ENCODE measurements at places on chromosomes 6 and 20.

DNA sequence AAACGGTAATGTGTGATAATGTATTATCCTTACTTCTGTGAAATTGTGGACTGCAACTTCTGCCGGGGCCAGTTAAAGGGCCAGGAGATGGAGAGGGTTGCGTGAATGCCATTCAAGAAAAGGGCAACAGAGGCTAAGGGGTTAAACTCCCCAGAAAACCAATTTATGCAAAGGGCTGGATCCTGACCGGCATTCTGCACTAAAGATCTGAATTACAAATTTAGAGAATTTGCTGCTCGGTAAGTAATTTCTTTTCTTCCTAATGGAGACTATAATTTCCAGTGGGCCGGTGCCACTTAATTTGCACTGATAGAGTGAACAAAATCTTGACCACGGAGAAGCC, 130.1 kb downstream of the BCAS1 start:
- no peak for DNase-seq

GRCh38 chr20:4820806-4821518, 99.3 kb downstream of the PRND start:
- no peak for DNase-seq

GRCh38 chr6:128323011-128323410, 197.4 kb downstream of the PTPRK start:
- no peak for DNase-seq

DNA sequence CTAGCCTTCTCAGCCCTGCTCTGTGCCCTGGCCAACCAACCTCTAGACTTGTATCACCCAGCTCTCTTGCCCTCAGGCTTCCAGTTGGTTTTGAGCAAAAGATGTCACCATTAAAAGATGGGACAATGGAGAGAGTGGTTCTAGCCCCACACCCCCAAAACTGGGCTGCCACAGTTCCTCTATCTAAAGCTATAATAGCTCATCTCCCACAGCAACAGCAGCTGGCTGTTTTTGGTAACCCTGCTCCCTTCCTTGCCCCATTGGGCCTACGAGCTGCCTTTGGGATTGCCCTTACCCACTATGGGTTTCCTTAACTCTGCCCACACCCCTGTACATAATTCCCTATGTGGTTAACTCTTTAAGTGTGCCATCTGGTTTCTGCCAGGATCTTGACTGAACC, 7.6 kb upstream of the SRSF3 start:
- DNase-seq = no peak

DNA sequence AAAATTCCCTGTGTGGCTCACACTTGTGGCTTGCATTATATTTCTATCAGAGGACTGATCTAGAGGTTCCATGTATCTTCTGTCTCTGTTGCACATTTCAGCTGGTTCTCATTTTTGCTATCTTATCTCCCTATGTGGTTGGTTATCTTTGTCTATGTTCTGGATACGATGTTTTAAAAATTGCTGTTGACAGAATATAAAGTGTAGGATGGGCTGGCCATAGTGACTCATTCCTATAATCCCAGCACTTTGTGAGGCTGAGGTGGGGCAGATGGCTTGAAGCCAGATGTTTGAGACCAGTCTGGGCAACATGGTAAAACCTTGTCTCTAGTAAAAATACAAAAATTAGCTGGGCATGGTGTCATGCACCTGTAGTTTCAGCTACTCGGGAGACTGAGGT, 9.9 kb upstream of the ULBP3 start:
- no peak for DNase-seq

DNA sequence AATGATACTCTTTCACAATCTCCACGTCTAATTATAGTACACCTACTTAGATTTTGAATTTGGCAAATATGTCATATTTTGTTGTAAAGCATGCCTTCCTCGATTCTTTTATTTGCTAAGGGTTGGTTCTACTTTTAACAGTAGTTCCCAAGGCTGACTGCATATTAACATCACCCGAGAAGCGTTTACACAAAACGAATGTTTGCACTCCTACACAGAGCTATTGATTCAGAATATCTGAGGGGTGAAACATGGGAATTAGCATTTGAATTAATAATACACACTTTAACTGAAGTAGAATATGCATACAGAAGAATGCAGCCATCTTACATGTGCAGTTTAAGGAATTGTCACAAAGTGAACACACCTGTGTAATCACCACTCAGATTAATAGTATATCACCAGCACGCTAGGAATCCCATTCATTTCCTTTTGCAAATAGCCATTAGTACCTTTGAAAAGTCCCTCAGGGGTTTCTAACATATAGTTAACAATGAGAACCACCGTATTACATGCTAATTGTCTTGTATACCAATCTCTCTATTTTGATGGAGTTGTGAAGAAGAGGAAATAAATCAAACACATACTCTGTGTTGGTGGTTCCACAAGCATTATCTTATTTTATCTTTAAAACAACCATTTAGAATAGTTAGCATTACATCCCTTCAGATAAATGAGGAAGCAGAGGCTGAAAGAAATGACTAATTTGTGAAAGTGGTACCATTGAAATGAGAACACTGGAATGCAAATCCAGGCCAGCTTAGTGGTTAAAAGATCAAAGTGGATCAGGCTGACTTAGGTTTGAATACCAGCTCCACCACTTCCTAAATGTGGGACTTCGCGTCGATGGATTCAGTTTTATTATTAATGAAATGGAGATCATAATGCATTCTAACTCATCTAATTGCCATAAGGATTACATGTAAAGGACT, 317.6 kb downstream of the HDGFL1 start:
- no peak for DNase-seq

GRCh38 chr6:130500693-130501092, 134.9 kb downstream of the TMEM200A start:
- no peak for DNase-seq

GRCh38 chr20:32922466-32922865, 63.7 kb downstream of the EFCAB8 start:
- DNase-seq = no peak

DNA sequence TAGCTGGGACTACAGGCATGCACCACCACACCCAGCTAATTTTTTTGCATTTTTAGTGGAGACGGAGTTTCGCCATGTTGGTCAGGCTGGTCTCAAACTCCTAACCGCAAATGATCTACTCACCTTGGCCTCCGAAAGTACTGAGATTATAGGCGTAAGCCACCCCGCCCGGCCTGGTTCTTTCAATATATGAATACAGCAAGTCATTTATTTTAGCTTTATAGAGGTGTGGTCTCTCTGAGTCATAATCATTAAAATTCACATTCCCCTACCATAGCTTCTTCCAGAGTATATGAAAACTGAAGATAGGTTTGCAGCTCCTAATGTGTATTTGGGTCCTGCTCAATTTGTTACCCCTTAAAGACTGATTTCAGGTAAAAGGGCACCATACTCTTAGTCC, 88.5 kb upstream of the FAM8A1 start:
- DNase-seq = no peak

GRCh38 chr20:63084563-63084927, 77.8 kb upstream of the BHLHE23 start:
- no peak for DNase-seq

DNA sequence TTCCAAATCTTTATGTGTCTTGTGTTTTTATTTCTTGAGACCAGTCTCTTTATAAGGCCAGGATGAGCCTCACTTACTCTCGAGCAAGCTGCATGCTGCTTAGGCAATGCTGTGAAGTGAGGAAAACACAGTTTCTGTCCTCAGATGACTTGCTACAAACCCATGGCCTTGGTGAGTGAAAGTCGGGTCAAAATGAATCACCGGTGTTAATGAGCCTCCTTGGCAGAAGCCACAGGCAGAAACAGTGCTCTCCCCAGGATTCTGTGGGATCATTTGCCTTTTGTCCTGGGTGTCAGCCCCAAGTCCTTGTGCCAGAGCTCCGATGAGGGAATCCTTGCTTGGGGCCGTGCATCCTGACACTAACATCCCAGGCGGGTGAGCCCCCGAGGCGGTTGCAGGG, 482.5 kb downstream of the QKI start:
- no peak for DNase-seq

GRCh38 chr6:191487-192312, 100.6 kb upstream of the DUSP22 start:
- no peak for DNase-seq

GRCh38 chr6:105179244-105180065, at the start of gene POPDC3:
Gene POPDC3, minus strand, starts transcription at chr6:105180014. Its CDS starts 18,105 bp downstream, at chr6:105161909.
- DNase-seq = no peak

GRCh38 chr6:6678185-6678671, 89.7 kb downstream of the LY86 start:
- no peak for DNase-seq

DNA sequence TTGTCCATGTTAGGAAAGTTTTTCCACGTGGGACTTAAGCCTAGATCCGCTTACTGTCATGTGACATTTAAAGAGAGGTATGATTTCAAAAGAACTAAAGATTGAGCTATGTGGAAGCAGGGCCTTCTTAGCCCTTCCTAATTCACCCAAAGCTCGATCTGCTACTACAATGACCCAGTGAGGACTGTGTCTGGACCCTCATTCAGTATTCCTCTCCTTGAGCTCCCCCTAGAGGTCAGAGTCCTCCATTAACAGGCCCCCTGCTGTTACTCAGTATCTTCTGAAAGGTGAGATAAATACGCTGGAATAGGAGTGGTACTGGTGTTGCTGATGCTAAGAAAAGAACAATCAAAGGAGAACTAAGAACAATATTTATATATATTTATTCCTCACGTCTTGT, 414.0 kb downstream of the GJA1 start:
- DNase-seq = no peak

DNA sequence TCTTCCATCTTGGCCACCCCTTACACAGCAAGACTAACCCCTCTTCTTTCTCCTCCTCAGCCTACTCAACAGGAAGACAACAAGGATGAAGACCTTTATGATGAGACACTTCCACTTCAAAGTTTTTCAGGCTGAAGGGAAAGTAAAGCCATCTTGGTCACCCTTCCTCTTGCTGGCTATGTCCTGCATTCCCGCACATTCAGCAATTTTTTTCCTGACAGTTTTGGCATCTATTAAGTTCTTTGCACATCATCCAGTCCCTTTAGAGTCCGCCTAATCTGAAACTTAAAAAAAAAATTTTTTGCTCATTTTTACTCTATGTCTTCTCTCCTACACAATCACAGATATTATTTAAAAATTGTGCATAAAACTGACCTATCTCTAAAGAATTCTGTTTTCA, 493.4 kb downstream of the LMBRD1 start:
- no peak for DNase-seq

DNA sequence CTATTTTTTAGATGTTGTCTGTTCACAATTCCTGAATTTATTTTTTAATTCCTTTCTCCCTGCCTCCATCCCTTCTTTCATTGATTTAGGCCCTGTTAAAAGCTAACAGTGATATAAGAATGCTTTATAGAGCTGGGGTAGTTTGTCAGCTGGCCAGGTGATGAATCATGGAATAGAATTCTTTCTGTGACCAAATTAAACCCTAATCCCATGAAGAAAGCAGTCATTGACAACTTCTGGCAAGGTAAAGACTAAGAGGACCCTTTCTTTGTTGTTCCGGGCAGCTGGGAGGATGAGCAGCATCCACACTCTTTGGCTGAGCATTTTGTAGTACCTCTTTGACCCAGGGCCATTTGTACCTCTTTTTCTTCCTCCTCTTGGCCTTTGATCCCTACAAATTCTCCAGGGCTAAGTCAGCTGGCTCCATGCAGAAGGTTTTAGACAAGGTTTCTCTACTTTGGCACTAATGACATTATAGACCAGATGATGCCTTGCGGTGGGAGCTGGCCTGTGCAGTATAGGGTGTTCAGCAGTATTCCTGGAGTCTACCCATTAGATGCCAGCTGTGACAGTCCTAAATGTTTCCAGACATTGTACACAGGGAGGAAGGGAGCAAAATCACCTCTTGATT, 102.9 kb downstream of the SLX4IP start:
- DNase-seq = no peak

GRCh38 chr20:46356195-46357029, 48.1 kb upstream of the CDH22 start:
- DNase-seq = no peak

DNA sequence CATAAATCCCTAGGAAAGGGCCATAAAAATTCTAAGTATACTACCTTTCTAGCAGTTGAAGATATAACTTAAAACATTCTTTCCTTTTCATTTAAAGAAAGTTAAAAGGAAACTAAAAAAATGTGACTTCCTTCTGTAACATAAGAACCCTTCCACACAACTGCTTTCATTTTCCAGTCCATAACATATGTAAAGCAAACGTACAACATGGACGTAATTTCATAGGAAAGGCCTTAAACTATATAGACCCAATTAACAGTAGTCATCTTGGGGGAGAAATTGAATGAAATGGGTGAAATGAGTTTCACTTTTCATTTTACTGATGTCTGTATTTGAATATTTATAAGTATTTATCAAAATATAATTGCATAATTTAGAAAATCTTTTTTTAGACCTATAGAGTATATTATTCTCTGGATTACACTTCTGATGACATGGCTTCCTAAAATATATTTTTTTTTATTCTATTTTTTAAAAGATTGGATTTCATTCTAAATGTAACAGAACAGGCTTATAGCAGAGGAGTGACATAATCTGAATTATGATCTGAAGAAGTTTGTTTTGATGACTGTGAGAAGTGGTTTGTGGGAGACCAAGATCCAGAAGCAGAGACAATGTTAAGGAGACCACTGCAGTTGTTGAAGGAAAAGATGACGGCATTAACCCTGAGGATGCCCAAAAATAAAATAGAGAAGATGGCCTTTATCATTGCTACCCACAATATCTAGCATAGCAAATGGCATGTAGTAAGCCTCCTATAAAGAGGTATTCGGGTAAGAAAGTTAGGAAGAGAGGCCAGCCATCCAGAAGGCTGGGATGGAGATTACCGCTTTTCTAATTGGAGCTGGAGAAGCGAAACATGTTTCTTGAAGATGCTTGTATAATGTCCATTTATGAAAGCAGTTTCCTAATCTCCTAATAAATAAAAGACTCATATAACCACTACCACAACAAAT, 260.4 kb downstream of the PTPRK start:
- DNase-seq = no peak

DNA sequence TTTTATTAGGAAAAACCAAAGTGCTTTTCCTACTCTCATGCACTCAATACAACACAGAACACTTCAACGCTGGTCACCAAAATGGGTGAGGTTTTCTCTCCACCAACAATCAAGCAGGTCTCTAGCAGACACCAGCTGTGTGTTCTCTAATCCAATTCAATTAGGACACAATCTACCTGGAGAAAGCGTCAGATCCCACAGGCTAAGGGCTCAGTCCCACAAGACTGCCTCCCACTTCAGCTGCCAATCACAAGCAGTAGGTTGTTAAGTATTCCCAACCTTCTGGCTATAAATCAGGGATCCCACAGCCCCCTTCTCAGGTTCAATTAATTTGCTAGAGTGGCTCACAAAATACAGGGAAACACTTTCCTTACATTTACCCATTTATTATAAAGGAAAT, 47.7 kb downstream of the STMND1 start:
- no peak for DNase-seq

- DNase-seq = no peak
Measured at GRCh38 chr6:108619431-108620197, 58.9 kb downstream of the FOXO3 start.

Data from stimulated activated CD4-positive, alpha-beta T cell treated with anti-CD3 and anti-CD28 coated beads, Interleukin-1b, Interleukin-23, amount 100 ng/mL, for 24 hours (primary cell).